ENCODE measurements at places on chromosomes 4 and X.

GRCh38 chr4:41006141-41006540, 208.2 kb downstream of the APBB2 start:
- DNase-seq, result no peak

DNA sequence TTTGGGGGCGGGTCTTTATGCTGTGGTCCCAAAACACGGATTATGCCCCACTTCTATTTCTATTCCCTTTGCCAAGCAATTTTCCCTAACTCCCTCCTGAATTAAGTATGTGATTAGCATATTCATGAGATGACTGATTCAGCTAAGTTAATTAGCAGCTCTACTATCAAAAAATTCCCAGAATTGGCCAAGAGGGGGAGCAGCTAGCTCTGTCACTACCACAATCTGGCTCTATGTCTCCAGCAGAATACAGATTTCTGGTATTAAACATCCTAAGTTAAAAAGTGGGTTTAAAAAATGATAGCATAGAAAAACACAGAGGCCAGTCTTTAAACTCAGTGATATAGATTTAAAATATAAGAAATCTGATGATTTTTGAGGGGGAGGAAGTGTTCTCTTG, 80.3 kb downstream of the GPC4 start:
- DNase-seq, result no peak

DNA sequence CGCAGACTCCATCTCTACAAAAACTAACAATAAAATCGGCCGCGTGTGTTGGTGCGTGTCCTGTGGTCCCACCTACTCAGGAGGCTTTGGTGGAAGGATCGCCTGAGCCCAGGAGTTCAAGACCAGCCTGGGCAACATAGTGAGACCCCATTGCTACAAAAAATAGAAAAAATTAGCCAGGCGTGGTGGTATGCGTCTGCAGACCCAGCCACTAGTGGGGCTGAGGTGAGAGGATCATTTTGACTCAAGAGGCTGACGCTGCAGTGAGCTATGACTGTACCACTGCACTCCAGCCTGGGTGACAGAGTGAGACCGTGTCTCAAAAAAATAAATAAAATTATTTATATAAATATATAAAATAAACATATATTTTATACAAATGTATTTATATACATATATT, 22.3 kb downstream of the ASMTL start:
- DNase-seq, result no peak

- no peak for DNase-seq
Observed at GRCh38 chr4:163930086-163930485, 435.6 kb downstream of the TMA16 start.

- no peak for DNase-seq
Observed at GRCh38 chr4:81789741-81790399, 318.2 kb upstream of the RASGEF1B start.

- DNase-seq, result no peak
Observed at GRCh38 chr4:78971776-78972175, 32.5 kb upstream of the PAQR3 start.

GRCh38 chrX:21955403-21956189, 15.1 kb downstream of the SMS start:
- DNase-seq, result no peak

GRCh38 chr4:48450740-48451139, 32.4 kb upstream of the SLC10A4 start:
- no peak for DNase-seq

GRCh38 chr4:78654807-78655206, 103.2 kb downstream of the ANXA3 start:
- no peak for DNase-seq

DNA sequence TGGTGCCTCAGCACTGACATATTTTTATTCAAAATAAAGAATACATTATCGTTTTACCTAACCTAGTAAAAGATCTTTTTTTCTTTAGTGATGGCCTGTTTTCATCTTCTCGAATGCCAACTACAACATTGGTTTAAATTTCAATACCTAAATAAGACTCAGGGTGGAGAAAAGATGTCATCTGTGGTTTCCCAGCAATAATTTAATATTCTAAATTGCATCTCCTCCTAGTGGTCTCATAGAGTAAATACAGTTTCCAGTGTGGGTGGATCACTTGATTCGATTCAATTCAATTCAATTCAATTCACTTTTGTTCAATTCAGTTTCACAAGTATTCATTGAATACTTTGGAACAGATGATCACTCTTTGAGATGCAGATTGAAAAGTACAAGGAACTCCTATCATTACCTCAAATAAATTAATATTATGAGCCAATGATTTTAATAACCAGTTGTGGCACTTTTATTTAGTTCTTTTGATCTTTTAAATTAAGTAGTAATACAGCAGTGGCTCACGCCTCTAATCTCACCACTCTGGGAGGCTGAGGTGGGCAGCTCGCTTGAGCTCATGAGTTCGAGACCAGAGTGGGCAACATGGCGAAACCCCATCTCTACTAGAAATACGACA, 427.2 kb downstream of the FAT4 start:
- no peak for DNase-seq

- DNase-seq, result no peak
Observed at GRCh38 chr4:13966231-13967195, 339.0 kb upstream of the BOD1L1 start.

- DNase-seq, result no peak
Observed at GRCh38 chr4:10123227-10124101, 6.9 kb upstream of the WDR1 start.

DNA sequence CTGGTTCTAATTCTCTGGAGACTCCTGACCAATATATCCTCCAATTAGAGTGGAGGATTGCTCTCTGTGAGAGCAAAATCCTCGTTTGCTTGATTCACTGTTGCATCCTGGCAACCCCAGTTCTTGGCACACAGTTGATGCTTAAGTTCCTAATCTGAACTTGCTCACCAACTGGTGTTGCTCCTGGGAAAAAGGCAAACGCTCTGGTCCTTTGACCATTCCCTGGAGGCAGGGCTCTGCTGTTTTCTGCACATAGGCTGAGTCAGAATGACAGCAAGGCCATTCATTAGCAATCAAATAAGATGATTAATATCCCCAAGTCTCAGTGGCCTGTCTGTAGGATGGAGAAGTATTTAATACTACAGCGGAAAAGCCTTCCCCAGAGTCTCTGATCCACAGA, 172.7 kb upstream of the TBC1D9 start:
- DNase-seq, result no peak

GRCh38 chrX:31459361-31459760, 387.5 kb upstream of the FTHL17 start:
- DNase-seq, result no peak

GRCh38 chr4:158856852-158857251, 88.0 kb downstream of the FNIP2 start:
- DNase-seq, result no peak

DNA sequence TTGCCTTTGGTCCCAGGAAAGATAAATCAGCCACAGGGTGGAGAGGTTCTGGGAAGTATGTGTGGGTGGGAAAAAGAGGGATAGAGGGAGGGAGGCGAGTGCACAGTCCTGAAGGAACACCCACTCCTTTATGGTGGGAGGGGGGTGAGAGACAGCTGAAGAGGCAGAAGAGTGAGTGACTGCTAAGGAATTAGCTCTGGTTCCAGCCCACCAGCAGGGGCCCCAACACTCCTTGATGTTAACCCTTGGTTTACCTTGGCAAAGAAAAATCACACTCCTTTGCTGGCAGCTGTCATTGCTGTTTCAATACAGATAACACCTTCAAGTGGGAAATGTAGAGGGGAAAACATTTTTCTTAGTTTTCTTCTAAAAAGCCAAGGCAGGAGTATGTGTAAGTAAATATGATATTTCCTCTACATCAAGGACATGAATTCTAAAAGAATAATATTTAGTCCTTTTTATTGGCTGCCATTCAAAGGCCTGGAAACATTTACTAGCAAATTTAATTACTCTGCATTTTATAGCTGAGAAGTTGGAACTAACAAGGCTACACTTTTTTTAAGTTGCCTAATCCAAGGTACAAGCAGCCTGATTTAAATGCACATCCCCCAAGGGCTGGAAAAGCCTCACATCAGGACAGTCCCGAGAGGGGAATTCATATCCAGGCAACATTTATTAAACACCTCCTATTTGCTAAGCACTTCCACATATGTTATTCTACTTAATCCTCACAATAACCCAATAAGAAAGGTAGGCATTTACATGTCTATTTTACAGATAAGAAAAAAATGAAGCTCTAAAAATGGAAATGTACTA, 81.7 kb downstream of the HS6ST2 start:
- DNase-seq, result no peak

DNA sequence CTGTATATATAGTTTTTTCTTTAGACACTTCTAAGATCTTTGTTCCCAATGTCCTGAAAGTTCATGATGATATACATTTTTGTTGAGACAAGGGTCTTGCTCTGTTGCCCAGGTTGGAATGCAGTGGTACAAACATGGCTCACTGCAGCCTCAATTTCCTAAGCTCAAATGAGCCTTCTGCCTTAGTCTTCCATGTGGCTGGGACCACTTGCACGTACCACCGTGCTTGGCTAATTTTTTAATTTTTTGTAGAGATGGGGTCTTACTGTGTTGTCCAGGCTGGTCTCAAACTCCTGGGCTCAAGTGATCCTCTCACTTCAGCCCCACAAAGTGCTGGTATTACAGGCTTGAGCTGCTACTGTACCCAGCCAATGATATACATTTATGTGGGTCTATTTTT, 132.9 kb upstream of the BCOR start:
- DNase-seq, result no peak

DNA sequence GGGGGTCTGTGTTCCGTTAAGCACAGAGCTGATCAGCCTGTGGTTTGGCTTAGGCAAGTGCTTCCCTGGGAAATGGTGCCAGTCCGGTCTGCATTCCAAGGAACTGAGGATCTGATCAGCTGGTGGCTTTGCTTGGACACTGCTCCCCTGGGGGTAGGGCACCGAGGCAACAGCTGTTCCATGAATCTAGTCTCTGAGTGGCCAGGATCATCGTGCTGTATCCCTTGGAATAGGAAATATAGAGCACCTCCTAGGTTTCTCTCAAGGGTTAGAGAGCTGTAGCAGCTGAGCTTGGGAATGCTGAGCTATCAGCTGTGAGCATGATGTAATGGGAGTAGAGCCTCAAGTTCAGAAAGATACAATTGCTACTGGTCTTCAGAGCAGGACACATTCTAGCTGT, 863.9 kb downstream of the RAPGEF2 start:
- no peak for DNase-seq

DNA sequence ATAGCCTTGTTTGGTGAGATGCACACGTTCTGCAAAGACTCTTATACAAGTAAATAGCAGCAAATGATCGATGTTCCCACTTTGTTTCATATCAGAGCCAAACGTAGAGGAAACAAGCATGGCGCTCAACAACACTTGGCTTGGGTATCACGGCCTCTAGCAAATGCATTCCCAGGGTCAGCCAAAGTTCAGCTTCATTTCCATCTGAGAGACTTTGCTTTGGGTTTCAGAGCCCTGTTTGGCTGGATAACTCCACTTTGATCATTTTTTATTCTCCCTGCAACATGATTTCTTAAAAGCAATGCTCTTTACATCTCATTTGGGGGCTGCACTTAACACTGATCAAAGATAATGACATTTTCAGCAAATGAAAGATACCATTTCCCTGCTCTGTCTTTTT, 199.2 kb upstream of the FAM9B start:
- no peak for DNase-seq

- no peak for DNase-seq
Observed at GRCh38 chr4:174856926-174857800, 28.1 kb upstream of the GLRA3 start.

- no peak for DNase-seq
Observed at GRCh38 chrX:136627409-136627808, 20.5 kb upstream of the CD40LG start.

- DNase-seq, result peak; percentile 15
Observed at GRCh38 chrX:101219864-101220346, 319 bp downstream of the DRP2 start.

GRCh38 chr4:67091673-67092072, 453.6 kb downstream of the CENPC start:
- DNase-seq, result no peak

DNA sequence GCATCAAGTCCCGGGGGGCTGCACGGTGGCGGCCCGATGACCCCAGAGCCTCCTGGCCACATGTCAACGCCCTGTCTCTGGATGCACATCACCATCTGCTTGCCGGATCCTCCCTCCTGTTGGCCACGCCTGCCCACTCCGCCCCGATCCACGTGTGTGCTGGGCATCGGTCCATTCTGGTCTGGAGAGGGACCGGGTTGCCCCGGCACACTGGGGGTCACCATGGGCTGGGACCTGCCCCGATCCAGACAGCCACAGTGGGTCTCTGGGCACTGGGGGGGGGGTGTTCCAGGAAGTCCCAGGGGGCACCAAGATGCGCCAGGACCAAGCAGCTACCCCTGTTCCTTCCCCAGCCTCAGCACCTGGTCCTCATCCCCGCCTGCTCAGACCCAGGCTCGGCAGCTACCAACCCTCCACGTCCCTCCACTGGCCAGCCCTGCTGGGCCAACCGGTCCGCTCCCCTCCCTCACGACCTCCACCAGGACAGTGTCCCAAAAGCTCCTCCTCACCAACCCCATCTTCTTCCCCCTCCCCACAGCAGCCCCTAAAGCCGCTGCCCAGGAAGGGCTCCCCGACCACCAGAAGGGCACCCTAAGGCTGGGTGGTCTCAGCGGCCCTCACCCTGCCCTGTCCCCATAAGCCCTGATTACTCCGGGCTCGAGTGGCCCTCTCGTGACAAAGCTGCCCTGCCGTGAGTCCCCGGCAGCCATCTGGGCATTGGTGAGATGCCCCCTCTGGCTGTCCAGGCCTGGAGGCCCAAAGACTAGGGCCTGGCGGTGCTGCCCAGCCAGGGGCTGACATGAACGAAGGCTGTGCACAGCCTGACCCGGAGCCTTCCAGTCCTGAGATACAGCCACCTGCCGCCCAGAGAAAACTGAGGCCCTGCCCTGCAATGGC, 4.6 kb downstream of the CTBP1 start:
- no peak for DNase-seq

DNA sequence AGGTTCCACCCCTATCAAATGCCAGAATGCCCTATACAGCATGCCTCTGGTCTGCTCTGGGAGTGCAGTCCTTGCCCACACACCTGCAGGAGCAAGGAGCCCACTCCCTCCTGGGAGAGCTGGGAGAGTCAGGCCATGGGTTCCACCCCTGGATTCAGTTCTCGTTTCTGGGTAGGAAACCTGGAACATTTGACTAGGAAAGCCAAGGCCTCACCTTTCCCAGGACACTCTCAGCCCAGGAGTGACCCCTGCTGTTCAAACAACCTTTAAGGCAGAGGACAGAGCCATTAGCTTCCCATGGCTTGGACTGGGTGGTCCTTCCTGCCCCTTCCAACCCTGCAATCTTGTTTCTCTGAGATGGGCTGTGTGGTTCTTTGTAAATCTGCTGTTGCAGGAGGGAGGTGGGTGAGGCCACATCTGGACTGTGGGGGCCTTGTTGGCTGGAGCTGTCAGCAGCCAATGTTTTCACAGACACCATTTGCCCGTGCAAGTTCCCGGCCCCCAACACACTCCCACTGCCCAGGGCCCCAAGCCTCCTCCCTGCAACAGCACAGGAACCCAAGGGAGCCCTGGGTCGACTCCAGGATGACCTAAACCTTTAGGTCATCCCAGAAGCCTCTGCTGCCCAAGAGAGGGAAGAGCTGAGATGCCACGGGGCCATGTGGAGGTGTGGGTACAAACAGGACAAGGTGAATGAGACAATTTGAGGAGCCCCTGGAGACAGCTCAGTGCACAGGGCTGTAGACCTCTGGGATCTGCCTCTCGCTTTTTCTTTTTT, 104.4 kb downstream of the PJA1 start:
- DNase-seq, result no peak

GRCh38 chr4:184406958-184407391, 67.4 kb downstream of the IRF2 start:
- no peak for DNase-seq

Measured in stimulated activated CD4-positive, alpha-beta T cell treated with anti-CD3 and anti-CD28 coated beads, Interleukin-4, amount 100 ng/mL, for 1 hour (primary cell).